Effector memory CD4-positive, alpha-beta T cell (primary cell): ENCODE measurements at places on chromosomes 3 and 15.

DNA sequence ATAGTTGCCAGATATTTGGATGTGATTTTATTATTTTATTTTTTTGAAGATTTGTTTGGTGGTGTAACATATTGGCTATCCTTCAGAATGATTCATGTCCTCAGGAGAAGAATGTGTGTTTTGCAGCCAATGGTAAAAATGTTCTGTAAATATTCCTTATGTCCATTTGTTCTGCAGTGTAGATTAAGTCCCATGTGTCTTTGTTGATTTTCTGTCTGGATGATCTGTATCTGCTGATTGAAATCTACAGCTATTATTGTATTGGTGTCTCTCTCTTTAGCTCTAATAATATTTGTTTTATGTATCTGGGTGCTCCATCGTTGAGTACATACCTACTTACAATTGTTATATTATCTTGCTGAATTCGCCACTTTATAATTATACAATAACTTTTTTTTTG, 1641.7 kb downstream of the OTOL1 start:
- no peak for DNase-seq
- H3K36me3 ChIP-seq, result no peaks in the 10 kb centered on the region
- H3K27ac ChIP-seq, result no peak overlapping the region
- no peak overlapping the region for H3K4me3 ChIP-seq

DNA sequence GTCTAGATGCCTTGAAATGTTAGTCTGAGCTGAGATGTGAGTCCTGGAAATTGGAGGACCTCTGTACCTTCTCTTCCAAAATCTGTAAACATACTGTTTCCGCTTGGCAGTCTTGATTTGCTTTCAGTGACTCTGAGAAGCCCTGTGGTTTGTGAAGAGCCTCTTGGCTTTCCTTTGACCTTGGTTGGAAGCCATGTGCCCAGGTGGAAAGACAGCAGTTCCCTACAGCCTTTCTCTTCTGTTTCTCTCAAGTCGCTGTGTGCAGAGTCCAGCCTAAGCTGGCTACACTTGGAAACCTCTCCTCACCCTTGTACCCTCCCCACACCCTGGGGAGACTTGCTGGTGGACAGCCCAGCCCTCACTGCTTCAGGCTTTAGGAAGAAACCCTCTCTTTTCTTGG, 129.8 kb upstream of the CTDSPL start:
- H3K4me1 ChIP-seq, result no peaks in the 10 kb centered on the region
- DNase-seq, result no peak
- no peak overlapping the region for H3K27ac ChIP-seq
- H3K4me3 ChIP-seq, result no peak overlapping the region
- H3K27me3 ChIP-seq, result no peaks in the 10 kb centered on the region

DNA sequence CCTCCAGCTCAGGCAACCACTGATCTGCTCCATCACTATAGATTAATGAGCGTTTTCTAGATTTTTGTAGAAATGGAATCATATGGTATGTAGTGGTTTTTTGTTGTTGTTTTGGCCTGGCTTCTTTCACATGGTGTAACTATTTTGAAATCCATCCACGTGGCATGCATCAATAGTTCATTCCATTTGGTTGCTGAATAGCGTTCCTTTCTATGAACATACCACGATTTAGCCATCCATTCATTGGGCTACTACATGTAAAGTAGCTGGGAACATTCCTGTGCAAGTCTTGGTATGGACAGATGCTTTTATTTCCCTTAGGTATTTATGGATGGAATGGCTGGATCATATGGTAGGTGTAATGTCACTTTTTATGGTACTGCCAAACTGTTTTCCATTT, 10.7 kb upstream of the CHSY1 start:
- H3K27me3 ChIP-seq, result no peaks in the 10 kb centered on the region
- H3K27ac ChIP-seq, result no peak overlapping the region
- no peak overlapping the region for H3K4me3 ChIP-seq

GRCh38 chr3:13143381-13144004, 70.3 kb upstream of the IQSEC1 start:
- no peaks in the 10 kb centered on the region for H3K36me3 ChIP-seq
- DNase-seq, result no peak
- H3K4me1 ChIP-seq, result no peaks in the 10 kb centered on the region
- no peaks in the 10 kb centered on the region for H3K27me3 ChIP-seq

DNA sequence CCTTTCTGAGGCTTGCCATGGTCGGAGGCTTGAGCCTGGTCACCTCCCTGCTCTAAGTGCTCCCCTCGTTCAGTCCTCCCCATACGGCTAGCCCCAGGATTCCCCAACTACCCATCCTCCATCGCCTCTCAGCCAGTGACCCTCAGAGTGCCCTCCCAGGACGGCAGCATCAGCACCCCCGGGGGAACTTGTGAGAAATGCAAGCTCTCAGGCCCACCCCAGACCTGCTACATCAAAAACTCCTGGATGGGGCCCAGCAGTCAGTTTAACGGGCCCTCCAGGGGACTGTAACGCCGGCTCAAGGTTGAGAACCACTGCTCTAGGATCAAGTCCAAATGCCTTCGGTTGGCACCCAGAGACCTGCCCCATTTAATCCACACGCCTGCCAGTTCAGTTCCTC, 6.9 kb downstream of the ADAMTS17 start:
- no peaks in the 10 kb centered on the region for H3K27me3 ChIP-seq
- no peak for DNase-seq
- peaks cover 34% of the 10 kb centered on the region for H3K4me1 ChIP-seq
- H3K27ac ChIP-seq, result no peak overlapping the region

DNA sequence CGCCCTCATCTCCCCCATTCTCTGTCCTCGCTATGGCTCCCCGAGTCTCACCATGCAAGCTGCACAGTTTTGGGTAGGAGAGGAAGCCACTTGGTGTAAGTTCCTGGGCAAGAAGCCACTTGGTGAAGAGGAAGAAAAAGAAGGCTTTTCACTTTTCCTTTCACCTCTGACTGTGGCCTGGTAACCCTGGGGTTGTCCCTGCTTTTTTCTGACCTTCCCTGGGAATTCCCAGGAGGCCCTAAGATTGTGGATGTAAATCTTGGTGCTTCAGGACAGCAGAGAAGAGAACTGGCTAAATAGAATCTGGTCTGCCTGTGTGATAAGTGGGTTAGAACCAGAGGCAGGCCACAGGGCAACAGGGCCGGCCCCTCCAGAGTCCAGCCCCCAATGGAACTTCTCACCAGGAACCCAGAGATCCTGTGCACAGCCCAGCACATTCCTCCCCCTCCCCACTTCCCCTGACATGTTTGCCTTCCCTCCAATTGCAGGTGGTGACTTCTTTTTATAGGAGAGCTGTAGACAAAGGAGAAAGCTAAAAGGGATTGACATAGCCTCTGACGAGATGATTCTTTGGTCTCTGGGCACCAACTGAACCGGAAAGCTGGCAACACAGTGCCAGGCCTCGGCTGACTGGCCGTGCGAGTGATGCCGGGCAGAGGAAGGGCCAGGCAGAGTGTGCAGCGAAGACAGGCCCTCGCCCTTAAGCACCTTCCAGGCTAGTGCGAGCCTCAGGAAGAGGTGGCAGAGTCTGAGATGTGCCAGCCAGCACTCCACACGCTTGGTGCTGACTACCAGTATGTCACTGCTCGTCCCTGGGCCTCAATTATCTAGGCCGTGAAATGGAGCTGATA, 19.4 kb upstream of the SKOR1 start:
- H3K4me3 ChIP-seq, result no peak overlapping the region
- H3K36me3 ChIP-seq, result peaks cover 5% of the 10 kb centered on the region
- DNase-seq, result no peak

GRCh38 chr3:176964661-176965060, 232.6 kb downstream of the TBL1XR1 start:
- no peak overlapping the region for H3K4me3 ChIP-seq
- H3K36me3 ChIP-seq, result no peaks in the 10 kb centered on the region
- H3K4me1 ChIP-seq, result no peaks in the 10 kb centered on the region
- no peak overlapping the region for H3K27ac ChIP-seq
- no peak for DNase-seq

GRCh38 chr3:62817678-62818077, 57.5 kb downstream of the CADPS start:
- H3K36me3 ChIP-seq, result no peaks in the 10 kb centered on the region
- H3K27me3 ChIP-seq, result no peaks in the 10 kb centered on the region

- no peaks in the 10 kb centered on the region for H3K27me3 ChIP-seq
- peak; percentile 81 for DNase-seq
- peaks cover 32% of the 10 kb centered on the region for H3K36me3 ChIP-seq
- peak within 1 kb of the TSS; percentile 96 for H3K27ac ChIP-seq
- peak within 1 kb of the TSS; percentile 96 for H3K4me3 ChIP-seq
Observed at GRCh38 chr3:50088725-50089608, at the start of gene RBM5. TSS of gene RBM5 (plus strand) at chr3:50088919. CDS start at chr3:50090435, 1,516 bp downstream.

- H3K27me3 ChIP-seq, result no peaks in the 10 kb centered on the region
- H3K4me1 ChIP-seq, result no peaks in the 10 kb centered on the region
- no peak for DNase-seq
- H3K27ac ChIP-seq, result no peak overlapping the region
- H3K36me3 ChIP-seq, result no peaks in the 10 kb centered on the region
Observed at GRCh38 chr3:64266065-64266931, 41.0 kb upstream of the PRICKLE2 start.

GRCh38 chr3:71784201-71784913, 591 bp downstream of the PROK2 start:
- H3K27ac ChIP-seq, result no peak overlapping the region
- DNase-seq, result no peak
- H3K4me1 ChIP-seq, result peaks cover 13% of the 10 kb centered on the region
- H3K36me3 ChIP-seq, result no peaks in the 10 kb centered on the region
- H3K4me3 ChIP-seq, result peak overlapping the region; percentile 46
- H3K27me3 ChIP-seq, result peaks cover 32% of the 10 kb centered on the region

DNA sequence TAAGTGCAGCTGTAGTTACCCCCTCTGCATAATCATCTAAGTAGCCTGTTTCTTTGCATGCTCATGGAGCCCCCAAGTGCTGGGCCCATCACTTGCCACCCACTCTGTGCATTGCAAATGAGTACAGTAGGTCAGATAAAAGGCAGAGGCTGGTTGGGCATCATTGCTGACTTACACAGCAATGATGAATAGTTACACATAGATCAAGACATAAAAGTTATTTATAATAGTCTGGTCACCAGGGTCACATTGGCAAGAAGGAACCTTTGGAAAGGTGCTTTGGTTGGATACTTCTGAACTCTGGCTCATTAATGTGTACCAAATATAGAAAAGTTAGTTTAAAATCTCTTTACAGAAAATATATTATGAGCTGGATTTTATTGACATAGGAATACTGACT, 111.6 kb downstream of the MITF start:
- no peak for DNase-seq
- H3K4me3 ChIP-seq, result no peak overlapping the region
- no peaks in the 10 kb centered on the region for H3K27me3 ChIP-seq
